Sciatic nerve (tissue), 2 donors: ENCODE measurements at places on chromosomes 12 and 14.

DNA sequence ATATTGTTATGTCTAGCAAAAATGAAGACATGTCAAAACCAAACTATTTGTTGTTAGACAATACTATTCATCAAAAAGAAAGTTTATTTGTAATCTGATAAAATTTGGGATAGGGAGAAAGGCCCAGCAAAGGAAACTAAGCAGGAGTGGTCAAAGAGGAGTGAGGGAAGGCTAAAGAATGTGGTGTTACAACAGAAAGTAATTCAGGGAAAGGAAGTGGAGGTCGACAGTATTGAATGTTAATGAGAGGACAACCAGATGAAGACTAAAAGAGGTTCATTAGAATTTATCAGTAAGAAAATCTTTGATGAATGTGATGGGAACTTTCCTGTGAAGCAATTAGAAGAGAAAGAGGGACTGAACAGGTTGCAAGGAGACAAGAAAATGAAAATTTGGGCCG, 33.9 kb downstream of the PLCZ1 start:
- DNase-seq, result no peak

DNA sequence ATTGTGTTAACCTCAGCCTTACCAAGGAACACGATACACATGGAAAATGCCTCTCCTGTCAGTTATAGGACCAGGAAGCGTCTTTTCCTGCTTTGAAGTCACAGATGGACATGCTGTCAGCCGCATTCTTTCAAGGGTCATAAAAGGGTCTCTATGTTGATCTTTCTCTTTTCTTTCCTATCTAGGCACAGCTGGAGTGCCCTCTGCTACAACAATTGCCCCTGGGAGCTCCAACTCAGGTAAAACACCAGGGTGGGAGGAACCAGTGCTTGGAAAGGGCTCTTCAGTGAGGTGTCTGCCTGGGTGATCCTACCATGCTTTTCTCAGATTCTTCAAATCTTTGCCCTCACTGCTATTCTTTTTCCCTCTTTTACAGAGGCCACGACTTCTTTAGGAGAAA, 157.4 kb upstream of the CNTN1 start:
- DNase-seq, result no peak

DNA sequence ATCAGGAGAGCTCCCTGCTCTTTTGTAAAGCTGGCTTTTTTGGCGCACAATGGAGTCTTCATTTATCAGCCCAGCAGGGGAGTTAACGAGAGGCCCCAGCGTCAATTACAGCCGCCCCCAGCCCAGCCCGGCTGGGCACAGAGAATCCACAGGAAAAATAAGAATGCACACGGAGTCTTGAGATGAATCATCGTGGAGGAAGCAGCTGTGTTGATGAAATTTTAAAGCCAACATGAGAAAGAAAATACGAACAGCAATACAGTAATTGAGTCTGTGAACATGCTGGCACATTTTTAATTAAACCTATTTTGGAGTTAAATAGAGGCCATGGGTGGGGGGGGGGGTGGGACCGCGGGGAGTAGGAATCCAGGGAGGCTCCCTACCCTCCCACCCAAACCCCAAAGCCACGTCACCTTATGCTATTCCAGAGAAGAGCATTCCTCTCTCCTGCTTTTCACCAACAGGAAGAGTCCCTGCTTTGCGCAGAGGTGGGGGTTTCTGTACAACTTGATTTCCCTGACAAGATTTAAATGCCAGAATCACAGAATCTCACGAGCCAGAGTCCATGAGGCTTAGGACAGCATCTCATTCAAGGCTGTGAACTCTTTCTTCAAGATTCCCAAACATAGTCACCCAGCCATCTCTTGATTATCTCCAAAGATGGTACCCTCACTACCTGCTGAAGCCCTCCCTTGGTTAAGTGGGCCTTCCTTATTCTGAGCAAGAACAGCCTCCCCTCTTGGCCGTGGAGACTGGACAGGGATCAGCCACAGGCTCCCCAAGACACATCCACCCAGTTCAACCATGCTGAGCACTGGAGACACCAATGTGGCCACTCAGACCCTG, 50.3 kb downstream of the CCNK start:
- no peak for DNase-seq

DNA sequence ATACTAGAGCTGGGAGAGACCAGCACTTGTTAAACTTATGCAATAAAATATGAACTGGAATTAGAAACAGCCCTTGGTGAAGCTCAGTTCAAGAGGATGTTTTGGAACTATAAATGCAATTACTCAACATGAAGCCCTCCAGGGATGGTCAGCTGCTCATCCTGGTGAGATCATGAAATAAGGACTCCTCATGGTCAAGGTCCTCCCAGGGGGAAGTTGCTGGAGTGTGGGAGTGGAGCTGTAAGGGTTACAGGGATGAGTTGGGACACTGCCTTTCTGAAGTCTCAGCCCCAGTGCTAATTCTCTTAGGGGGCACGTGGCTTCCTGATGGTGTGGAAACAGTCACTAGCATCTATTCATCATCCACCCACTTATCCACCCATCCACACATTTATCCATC, 301.7 kb upstream of the SFSWAP start:
- DNase-seq, result no peak

- DNase-seq, result no peak
Observed at GRCh38 chr14:98966016-98966415, 306.0 kb downstream of the BCL11B start.

DNA sequence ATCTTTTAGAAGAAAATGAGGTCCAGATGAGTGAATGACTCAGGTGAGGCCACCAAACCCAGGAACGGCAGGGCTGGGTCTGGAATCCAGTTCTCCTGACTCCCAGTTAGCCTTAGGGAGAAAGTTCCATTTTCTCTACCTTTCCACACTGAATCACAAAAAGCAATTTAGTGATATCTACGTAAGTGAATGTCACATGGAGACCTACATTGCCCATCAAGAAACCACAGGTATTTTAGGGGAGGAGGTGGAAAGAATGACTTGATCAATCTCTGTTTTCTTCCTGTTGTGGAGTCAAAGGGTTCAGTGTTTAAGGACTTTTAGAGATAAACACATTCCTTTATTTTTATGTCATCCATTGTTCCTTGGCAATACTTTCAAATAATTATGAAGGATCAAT, 106.9 kb upstream of the PTPRB start:
- DNase-seq, result no peak

- peak; percentile 97 for DNase-seq
Observed at GRCh38 chr12:53746592-53747092, 5.1 kb downstream of the CISTR start.

DNA sequence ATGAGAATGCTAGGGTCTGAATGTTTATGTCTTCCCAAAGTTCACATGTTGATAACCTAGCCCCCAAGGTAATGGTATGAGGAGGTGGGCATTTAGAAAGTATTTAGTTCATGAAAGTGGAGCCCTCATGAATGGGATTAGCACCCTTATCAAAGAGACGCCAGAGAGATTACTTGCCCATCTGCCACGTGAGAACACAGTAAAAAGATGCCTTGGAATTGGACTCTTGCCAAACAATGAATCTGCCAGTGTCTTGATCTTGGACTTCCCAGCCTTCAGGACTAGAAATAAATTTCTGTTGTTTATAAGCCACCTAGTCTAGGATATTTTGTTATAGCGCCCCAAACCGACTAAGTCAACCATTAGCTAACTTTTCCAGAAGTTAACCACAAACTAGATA, 92.0 kb upstream of the SLC38A4 start:
- no peak for DNase-seq

DNA sequence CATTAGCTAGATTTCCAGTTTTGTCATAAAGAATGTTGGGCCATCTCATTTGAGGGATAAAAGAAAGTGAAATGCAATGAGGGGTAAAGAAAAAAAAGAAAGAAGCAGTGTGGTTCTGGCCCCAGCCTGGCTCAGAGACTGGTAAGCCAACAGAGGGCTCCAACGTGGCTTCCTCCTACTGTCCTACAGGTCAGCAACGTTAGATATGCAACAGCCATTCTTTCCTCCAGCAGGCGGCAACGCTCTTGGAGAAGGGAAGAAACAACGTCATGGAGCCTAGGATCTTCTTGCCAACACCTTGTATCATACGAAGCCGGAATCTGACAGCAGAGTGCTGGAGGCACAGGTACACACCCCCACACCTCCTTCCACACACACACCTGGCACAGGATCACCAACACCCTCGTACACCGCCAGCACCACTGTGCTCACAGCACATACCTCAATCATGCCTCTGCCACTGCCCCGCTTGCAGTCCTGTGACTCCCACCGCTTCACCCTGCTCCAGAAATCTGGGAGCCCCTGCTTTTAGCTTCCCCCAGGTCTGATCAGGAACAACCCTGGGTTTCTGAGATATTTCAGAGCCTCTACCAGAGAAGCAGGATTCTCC, 102.8 kb downstream of the RPAP3 start:
- no peak for DNase-seq

DNA sequence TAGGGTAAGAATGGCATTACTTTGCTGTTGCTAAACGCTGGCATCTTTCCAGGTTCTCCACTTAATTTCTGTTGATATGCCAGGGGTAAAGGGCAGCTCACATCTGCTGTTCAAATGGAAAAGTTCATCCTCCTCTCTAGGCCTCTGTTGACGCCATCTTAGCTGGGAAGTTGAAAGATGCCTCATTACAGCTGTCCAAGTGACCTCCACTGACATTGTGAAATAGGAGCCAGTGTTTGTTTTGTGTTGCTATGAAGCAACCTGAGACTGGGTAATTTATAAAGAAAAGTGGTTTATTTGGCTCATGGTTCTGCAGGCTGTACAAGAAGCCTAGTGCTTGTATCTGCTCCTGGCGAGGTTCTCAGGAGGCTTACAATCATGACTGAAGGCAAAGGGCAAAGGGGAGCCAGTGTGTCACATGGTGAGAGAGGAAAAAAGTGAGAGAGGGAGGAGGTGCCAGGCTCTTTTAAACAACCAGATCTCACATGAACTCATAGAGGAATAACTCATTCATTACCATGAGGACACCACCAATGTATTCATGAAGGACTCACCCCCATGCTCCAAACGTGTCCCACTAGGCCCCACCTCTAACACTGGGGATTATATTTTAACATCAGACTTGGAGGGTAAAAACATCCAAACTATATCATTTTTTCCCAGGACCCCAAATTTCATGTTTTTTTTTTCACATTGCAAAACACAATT, 3.2 kb upstream of the ADAM21 start:
- DNase-seq, result no peak

- DNase-seq, result no peak
Observed at GRCh38 chr14:92937051-92937937, 14.3 kb downstream of the CHGA start.

GRCh38 chr12:68114606-68115005, 44.9 kb downstream of the IFNG start:
- DNase-seq, result no peak

DNA sequence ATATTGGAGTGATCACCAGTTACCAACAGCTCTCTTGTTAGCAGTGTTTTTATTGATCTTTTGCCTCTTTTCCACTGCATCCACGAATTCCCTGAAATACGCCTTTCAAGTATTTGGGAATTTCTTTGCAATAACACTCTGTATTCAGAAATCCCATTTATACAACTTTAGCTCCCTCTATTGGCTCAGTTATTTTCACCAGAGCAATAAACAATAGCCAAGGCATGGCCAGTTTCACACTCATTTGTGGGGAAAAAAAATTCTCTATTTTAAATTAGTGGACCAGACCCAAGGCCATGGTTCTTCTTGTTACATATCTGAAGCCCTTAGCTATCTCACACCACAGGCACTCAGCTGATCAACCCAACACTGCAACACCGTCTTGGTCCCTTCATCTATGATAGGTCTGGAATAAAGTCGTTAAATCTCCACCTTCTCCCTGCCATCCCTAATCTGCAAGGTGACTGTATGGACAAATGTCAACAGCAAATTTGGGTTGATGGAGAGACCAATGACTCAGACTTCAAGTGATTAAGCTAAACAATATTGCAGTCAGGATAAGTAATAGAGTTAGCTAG, 92.4 kb upstream of the TMEM260 start:
- DNase-seq, result no peak

DNA sequence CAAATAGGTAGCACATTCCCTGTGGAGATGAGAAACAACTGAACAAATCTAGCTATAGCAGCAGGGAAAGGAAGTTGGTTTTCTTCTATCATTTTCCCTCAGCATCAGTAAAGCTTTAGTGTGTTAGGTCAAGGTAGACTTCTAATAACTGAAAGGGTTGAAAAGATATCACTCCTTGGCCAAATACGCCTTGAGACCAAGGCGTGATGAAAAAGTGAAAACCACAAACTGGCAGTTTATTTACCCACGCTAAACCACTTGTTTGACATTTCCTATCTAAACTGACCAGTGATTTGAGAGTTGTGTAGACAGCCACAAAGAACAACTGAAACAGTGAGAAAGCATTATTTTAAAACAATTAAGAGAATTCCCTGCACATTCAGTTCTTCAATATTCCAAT, 99.6 kb upstream of the SOX5 start:
- DNase-seq, result no peak

- DNase-seq, result no peak
Observed at GRCh38 chr14:69346710-69347109, 51.4 kb downstream of the ERH start.

DNA sequence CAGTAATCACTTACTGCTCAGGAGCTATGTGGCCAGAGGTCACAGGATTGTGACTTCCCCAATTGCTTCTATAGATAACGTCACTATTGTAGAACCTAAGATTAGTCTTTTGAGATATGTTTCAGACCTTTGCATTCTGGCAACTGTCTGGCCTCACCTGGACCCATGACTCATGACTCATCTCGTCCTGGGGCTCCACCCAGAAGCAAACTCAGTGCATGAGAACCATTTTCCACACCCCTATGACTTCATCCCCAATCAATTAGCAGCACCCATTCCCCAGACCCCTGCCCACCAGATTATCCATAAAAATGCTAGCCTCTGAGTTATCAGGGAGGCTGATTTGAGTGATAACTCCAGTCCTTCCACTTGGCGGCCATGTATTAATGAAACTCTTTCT, 186.9 kb downstream of the EMP1 start:
- no peak for DNase-seq

GRCh38 chr14:105475269-105476096, 862 bp downstream of the CRIP2 start:
- no peak for DNase-seq

DNA sequence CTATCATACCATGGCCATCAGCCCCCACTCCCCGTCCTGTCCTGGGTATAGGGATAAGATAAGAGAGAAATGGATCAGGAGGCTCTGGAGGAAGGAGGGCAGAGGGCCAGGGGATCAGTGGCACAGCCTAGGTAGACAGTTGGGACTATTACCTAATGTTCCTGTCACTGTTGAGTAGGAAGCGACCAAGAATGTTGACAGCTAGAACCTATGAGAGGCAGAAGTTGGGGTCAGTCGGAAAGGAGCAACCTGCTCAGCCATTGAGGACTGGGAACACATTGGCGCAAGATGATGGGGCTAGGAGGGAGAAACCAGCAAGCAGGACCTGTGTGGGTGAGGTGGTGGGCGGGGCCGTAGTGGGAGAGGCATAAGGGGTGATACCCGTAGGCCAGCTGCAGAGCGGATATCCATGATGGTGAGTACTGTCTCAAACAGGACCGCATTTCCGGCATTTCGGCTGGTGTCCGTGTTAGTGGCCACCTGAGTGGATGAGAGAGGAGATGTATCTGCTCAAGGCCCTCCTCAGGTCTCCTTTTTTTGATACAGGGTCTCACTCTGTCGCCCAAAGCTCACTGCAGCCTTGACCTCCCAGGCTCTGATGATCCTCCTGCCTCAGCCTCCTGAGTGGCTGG, 3.3 kb downstream of the AP1G2 start:
- no peak for DNase-seq

GRCh38 chr12:124914392-124915238, at the start of gene UBC:
Gene UBC, minus strand, starts transcription at chr12:124914650. Its CDS starts 879 bp downstream, at chr12:124913771.
- peak; percentile 98 for DNase-seq
